Activated naive CD4-positive, alpha-beta T cell (primary cell): ENCODE measurements at places on chromosomes 2 and 18.

- no peak for DNase-seq
These were observed 304.4 kb downstream of the KCNS3 start for GRCh38 chr2:18182861-18183260.

DNA sequence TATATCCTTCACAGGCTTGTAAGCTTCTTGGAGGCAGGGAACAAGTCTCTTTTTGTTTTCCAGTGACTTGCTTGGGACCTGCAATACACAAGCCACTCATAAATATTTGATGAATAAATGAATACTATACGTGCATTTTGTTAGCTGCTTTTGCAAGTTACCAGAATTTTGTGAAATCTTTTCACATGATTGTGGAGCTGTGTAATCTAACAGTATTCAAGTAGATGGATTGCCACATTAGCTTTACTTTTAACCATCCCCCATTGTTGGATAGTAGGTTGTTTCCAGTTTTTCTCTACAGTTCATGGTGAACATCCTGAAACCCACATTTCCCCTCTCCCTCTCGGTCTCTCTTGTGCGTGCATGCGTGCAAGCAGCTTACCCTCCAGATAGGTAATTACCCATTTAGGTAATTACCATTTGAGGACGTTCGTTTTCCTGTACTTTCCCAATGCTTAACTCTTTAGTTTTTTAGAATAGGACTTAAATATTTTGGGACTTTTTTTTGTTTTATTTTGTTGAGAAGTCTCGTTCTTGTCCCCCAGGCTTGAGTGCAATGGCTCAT lies 12.5 kb downstream of the ZNF407 start:
- no peak for DNase-seq

GRCh38 chr2:231172025-231172424 lies 26.4 kb upstream of the ARMC9 start:
- no peak for DNase-seq

DNA sequence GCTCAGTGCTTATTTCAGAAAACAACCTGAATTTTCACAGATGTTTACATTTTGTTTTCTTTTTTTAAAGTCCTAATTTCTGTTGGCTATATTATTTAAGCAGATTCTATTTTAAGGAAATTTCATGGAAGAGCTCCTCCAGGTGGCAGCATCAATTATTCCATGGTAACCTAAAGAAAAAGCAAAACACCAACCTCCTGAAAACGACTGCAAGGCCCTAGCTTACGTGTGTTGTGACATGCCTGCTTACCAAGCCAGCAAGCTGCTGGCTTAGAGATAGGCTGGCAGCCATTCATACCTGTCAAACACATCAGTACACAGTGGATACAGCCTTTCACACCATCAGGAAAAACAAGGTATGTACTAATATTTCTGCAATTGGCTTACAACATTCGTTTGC lies 64.9 kb downstream of the LPIN2 start:
- no peak for DNase-seq

DNA sequence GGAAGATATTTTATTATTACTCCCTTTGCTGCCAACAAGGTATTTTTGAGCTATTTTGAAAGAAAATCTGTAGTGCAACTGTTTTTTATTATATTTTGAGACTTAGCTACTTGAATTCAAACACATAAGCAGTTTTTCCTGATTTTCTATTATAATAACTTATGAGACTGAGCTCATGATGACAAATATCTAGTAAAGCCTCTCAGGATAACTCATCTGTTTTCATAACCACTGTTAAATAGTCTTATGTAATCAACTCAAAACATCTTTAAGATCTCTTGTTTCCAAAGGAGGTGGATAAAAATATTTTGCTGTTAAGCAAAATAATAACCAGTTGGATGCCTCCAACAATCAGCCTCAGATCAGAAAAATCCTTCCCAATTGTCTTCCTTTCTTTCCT lies 21.9 kb upstream of the PPP1CB start:
- DNase-seq = no peak

DNA sequence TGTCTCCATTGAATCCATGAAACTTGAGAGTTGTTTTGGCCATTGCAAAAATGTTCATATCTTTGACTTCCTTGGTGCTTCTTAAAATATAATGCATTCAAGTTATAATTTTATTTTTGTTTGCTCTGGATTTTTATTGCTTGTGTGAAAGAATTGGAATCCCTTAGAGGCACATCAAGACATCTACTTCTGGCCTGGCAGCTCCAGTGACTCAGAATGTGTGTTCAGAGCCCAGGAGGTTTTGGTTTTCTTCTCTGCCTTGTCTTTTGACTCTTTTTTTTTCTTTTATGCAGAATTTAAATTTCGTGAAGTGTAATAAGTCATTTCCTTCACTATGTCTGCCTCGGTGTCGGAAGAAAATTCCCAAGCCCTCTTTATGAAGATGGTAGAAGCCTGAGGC lies 180.2 kb downstream of the LTBP1 start:
- DNase-seq = no peak

GRCh38 chr2:169696381-169696780 lies 2.1 kb downstream of the PHOSPHO2 start:
- DNase-seq = no peak

GRCh38 chr2:34241905-34242762 lies 643.0 kb upstream of the FAM98A start:
- DNase-seq = no peak

DNA sequence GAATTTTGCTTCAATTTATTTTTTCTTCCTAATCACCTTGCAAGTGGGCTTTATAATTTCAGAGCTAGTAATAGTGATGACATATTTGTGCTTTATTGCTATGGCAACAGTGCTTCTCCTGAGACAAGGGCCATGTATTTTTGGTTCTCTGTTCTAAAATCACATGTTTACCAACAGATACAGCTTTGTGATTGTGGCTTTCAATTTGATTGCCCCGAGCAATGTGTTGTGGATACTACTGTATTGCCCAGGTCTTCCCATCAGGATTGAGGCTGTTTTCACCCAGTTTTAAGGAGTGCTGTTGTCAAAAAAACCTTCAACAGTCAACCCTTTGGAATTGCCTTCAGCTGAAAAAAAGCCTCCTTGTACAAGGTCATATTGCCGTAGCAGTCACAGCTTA lies 841.4 kb upstream of the VRK2 start:
- DNase-seq = no peak

- DNase-seq = no peak
These were observed 6.7 kb upstream of the ESPNL start for GRCh38 chr2:238093181-238094140.

DNA sequence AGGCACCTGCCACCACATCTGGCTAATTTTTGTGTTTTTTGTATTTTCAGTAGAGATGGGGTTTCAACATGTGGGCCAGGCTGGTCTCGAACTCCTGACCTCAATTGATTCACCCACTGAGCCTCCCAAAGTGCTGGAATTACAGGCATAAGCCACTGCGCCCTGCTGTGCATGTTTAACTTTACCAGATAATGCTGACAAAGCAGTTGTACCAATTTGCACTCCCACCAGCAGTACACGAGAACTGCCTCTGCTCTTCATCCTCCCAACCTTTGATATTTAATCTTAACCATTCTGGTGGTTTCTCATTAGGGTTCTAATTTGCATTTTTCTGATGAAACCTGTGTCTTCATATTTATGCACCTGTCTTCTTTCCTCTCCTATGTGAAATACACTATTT lies 12.0 kb upstream of the DYM start:
- no peak for DNase-seq

- DNase-seq = no peak
These were observed 17.1 kb upstream of the ANKRD62 start for GRCh38 chr18:12076424-12077140.

GRCh38 chr18:8813611-8814010 lies 108.3 kb downstream of the MTCL1 start:
- no peak for DNase-seq

- DNase-seq = no peak
These were observed 100.8 kb downstream of the EPC2 start for GRCh38 chr2:148745151-148745851.

GRCh38 chr18:9986156-9986930 lies 72.5 kb downstream of the VAPA start:
- no peak for DNase-seq

- DNase-seq = no peak
These were observed 17.0 kb downstream of the SH3BP4 start for GRCh38 chr2:234968631-234969305.

- no peak for DNase-seq
These were observed 255.9 kb downstream of the PLCL1 start for GRCh38 chr2:198060277-198060676.

DNA sequence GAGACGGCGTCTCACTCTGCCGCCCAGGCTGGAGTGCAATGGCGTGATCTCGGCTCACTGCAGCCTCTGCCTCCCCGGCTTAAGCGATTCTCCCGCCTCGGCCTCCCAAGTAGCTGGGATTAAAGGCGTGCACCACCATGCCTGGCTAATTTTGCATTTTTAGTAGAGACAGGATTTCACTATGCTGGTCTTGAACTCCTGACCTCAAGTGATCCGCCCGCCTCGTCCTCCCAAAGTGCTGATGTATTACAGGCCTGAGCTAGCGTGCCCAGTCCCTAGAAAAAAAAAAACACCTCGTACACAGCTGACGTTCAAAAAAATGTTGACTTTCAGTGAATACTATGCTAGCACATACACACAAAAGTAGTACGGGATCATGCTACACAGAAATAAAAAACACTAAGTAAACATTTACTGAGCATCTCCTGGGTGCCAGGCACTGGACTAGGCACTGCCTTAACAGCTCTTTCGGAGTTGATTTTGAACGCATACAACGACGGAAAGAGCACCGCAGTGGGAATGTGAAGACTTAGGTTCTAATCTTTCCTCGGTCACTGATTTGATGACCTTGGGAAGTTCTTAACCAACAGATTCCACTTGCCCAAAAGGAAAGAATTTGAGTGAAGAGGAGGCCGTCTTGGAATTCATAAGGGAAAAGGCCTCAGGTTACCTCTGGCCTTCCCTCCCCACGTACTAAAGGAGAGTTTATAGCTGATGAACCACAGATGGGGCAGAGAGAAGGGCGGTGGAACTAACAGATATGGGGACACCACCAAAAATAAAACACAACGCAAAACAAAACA lies 1.1 kb downstream of the DNAJC27 start:
- DNase-seq = no peak

GRCh38 chr2:74789271-74789670 lies 44.7 kb upstream of the HK2 start:
- DNase-seq = no peak

DNA sequence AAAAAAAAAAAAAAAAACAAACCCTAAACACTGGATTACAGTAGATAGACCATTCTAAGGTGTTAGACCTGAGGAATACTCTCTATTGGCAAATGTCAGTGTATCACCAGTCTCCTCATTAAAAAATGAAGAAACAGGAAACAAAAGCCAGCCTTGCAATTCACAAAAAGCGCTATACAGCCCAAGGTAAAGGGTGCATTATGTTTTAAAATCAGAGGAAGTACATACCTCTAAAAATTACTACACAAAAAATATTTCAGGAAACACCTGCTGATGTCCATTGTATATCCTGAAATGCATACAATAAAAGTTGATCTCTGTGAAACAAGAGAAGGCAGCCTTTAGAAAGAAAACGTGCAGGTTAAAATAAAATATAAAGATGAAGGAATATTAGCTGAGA lies 54.9 kb upstream of the TSPYL6 start:
- no peak for DNase-seq

DNA sequence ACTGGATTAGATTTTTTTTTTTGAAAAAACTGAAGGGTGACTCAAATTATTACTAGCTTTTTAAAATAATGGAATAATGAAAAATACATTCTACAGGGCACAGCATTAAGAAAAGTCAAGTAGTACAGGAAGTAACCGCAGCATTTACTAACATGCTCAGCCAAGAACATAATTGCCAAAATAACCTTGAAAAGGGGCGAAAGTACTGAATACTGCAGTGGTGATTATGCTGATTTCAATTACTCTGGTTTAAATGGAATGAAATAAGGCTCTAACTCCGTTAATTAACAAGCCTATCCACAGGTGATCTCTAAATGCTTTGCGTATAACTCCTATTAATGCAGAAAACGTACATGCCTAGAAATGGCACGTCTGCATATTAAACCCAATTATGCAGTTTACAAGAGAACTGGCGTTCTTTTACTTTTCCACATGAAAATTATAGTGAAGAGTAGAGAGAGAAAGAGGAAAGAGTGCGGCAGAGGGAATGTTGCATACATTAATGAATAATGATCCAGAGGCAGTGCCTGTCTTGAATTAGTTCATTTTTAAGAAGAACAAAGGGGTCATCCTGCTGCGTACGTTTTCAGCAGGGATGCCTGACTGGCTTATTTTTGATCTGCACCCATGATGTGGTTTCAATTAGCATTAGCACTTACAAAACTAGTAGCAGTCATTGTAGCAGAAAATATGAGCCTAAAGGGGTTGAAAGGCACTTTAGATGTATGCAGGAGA lies 612.4 kb downstream of the NYAP2 start:
- DNase-seq = no peak

GRCh38 chr18:65938592-65939372 lies 188.0 kb downstream of the CDH7 start:
- DNase-seq = no peak

DNA sequence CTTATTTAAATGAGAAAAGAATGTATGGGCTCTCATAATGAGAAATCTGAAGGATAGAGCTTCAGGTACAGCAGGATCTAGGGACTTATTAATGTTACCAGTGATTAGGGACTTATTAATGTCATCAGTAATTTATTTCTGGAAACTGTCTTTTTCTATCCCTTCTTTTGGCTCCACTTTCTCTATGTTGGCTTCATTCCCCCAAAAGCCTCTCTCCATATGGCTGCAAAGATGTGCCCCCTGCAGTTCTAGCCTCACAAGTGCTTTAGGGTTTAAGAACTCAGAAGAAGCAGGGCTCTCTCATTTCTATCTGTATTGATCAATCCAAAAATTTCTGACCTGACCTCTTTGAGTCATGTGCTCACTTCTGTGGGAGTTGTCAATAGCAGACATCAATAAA lies 480.9 kb downstream of the TXNL1 start:
- DNase-seq = no peak

DNA sequence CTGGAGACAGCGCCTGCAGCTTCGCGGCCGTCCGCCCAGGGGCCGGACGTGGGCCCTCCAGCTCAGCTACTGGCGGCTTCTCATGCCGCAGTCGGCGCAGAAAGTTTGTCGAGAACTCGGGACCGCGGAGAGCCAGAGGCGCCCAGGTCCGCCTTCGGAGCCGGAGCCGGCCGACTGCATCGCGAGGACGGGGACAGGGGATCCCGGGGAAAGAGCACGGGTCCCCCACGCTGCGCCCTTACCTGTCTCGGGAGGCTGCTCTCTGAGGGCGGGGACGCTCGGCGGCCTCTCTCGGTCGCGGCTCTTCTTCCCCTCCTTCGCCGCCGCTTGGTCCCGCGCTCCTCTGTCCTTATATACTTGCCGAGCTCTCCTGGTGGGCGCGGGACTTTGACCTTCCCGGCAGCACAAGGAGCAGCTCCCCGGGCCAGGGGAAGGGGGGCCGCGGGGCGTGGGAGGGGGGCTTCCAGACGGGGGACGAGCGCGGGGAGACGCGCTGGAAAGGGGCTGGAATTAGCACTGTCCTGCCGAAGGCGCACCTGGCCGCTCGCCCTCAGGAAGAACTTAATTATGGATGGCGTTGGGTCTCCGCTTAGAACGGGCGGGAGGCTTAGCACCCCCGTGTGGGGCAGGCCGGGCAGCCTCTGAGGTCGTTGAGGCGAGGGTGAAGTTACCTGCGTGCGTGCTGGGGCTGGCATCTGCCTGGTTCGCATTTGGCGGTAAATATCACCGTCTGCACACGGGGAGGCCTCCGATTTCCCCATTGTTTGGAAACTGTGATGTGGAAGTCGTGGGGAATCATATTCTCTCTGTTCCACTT lies at the start of gene POMC:
TSS of gene POMC (minus strand) at position 325 of the 817 bp plus-strand sequence. CDS start 3,808 bp downstream, outside the sequence.
- DNase-seq = no peak

- no peak for DNase-seq
These were observed 24.2 kb downstream of the VRK2 start for GRCh38 chr2:58070765-58071164.

GRCh38 chr2:162465430-162465829 lies 121.5 kb downstream of the GCA start:
- no peak for DNase-seq

GRCh38 chr2:172964511-172965139 lies 111.0 kb upstream of the MAP3K20 start:
- no peak for DNase-seq
